ENCODE measurements at places on chromosomes 12 and 14.

DNA sequence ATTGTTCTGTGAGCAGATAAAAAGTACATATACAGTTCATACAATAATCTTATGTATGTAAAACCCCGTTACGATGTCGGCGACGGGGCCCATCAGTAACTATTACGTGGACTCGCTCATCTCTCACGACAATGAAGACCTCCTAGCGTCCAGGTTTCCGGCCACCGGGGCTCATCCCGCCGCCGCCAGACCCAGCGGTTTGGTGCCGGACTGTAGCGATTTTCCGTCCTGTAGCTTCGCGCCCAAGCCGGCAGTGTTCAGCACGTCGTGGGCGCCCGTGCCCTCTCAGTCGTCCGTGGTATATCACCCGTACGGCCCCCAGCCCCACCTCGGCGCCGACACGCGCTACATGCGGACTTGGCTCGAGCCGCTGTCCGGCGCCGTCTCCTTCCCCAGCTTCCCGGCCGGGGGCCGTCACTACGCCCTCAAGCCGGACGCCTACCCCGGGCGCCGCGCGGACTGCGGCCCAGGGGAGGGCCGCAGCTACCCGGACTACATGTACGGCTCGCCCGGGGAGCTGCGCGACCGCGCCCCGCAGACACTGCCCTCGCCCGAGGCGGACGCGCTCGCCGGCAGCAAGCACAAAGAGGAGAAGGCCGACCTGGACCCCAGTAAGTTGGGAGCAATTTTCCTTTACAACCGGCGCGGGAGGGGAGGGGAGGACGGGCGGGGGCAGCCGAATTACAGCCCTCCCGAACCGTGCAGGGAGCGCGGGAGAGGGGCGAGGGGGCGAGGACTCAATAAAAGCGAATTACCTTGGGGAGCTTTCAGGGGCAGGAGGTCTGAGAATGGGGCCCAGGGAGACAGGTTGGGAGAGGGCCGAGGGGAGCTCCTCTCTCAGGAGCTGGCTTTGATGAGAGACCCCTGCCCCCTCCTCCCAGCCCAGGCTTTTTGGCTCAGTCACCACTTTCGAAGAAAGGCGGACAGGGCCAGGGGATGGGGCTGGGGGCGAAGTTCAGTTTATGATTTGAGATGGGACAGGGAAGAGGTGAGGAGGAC lies at the start of gene HOXC9:
TSS of gene HOXC9 (plus strand) at position 46 of the 999 bp plus-strand sequence. CDS start at position 74, 28 bp downstream.
- no peak for DNase-seq

DNA sequence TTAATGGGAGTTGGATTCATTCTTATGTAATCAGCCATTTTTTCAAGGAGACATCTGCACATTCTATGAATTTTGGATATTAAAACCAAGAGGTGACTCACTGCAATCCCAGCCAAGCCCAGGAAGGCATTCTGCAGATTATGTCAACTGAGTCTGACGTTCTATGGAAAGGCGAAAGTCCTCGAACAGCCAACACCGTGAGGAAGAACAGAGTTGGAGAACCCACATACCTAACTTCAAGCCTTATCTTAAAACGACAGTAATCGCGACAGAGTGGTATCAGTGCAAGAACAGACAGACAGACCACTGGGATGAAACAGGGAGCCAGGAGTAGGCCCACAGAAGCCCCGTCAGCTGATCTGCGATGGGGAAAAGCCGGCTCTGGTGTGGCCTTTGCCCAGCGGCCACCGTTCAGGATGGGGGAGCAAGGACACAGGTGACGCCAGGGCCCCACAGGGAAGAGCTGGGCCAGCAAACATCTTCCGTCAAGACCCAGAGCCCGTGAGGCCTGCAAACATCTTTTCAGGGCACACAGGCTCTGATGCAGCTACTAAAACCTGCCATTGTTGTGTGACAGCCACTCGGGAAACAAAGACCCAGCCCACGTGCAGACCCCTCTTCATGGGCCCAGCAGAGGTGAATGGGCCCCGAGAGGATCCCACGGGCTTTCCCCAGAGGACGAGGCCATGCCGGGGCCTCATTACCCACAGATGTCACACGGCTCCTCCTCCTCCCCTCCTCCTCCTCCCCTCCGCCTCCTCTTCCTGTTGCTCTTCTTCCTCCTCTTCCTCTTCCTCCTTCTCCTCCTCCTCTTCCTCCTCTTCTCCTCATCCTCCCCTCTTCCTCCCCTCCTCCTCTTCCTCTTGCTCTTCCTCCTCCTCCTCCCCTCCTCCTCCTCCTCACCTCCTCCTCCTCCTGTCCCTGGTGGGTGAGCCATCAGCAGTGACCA lies 277.6 kb downstream of the ADGRD1 start:
- DNase-seq = no peak

DNA sequence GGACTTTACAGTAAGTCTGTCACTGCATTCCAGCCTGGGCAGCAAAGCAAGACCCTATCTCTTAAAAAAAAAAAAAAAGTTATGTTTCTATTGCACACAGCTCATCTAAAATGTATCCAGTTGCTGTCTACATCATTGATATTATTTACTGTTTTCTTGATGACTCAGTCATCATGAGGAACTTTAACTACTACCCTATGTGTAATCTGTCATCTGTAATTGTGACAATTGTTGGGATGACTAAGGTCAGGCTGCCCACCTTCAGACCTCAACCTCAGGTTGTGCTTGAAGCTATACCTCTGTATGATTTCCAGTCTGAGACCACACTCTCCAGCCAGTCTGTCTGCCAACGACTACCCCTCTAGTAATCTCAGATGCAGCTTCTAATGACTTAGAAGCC lies 15.3 kb downstream of the PPP1R13B start:
- no peak for DNase-seq

GRCh38 chr12:114168061-114168460 lies 201.9 kb upstream of the RBM19 start:
- no peak for DNase-seq

DNA sequence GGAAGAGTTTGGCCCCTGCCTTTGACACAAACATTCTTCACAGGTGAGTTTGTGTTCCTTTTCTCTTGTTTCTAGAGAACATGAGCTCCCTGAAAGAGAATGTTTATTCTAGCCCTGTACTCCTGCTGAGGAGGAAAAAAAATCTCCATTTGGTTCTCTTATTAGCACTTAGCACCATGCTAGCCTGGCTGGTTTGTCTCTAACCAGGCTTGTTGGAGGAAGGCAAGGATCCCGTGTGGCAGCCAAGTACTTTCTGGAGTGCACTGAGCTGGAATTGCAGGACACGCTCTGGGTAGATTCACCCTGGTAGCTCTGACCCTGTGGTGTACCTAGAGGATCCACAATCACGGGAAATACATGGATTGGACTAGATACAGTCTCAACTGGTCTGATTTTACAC lies 41.9 kb downstream of the KCNA1 start:
- no peak for DNase-seq

DNA sequence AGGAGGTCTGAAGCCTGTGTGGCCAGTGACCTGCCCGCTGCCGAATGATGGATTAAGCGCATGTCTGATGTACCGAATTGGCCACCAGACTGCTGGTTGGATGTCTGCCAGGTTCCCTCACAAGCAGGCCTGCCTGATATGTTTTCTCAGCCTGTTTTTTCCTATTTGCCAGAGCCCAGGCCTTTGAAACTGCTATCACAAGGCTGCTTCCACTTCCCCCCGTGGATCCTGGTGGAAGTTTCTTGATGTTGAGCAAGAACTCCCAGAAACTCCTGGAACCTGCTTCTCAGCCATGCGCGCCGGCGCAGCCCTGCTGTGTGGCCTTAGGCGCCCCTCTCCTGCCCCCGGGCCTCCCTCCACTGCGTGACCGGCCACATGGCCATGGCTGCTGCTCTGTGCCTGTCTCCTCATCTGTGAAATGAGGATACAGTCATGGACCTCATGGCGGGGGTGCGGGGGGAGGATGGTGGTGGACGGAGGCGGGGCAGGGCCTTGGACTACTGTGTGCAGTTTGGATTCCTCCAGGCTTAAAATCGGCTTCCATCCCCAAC lies 56.6 kb downstream of the CALM1 start:
- DNase-seq = peak; percentile 55

DNA sequence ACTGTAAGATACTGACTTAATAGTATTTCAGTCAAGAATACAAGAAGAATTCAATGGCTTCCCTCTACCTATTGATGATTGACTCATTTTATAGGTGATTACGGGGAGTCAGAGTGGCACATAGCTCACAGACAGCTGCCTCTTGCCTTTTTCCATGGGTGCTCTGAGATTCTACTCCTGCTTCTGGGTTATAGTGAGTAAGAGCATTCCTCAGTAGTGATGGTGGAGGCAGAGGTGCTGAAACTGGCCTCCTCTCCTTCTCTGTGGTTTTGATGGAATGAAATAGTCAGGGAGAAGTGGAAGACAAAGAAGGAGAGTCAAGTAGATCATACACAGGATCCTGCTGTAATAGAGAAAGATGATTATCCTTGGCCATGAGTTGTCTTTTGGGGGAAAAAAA lies 438.2 kb upstream of the FAR2 start:
- no peak for DNase-seq

Data from NCI-H1092 treated with DMSO at 0.1 percent for 48 hours (cell line).